CD4-positive, alpha-beta T cell (primary cell): ENCODE measurements at places on chromosomes 4 and X. TPM values are rescaled to one million over a fixed set of nuclear protein-coding genes. Genes with fewer than 3 reads are reported as not detected.

AMER1 gene
- total RNA-seq, result 2.9 TPM

RNF128 gene
- total RNA-seq, result not detected

DNA sequence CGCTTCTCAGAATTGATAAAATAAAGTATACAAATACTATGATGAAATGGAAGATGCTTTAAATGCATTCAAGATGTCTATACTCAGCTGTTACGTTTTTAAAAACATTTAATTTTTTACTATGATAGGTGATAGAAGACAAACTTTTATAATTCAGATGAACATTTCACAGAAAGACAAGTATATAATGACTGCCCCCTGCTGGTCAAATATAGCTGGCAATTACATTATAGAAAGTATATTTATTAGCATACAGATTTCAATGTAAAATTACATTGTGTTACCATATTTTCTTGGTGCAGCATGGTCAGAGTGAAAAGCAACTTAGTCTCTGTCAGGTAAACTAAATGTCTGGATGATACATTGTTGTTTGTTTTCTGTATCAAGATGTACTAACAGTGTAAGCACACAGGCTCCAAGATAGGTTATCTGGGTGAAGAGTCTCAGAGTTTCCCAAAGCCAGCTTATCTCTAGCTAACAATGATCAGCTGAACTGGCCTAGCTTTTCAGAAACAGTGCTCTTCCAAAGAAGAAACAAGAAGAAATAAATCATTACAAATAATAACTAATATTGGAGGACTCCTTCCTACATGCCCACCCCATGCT, 54.1 kb downstream of the SRPX start:
- DNase-seq, result no peak

DNA sequence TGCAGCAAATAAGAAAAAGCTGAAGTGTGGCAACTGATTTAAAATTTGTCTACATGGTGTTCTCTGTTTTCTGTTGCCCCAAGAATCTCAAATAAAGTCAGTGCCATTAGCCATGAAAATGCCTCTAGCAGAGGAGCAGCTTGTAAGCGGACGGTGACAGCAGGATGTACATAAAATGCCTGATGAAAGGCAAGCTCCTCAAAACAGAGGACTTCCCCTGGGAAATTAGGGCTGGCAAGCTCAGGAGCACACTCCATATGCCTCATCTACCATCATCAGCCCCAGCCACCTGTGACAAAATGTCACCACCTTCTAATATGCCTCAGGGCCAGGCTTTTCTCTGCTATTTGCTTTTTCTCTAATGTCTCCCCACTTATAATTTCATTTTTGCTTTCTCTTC, 54.5 kb downstream of the ASB9 start:
- DNase-seq, result no peak

GRCh38 chr4:173343832-173344397, 9.8 kb upstream of the HMGB2 start:
- no peak for DNase-seq

DNA sequence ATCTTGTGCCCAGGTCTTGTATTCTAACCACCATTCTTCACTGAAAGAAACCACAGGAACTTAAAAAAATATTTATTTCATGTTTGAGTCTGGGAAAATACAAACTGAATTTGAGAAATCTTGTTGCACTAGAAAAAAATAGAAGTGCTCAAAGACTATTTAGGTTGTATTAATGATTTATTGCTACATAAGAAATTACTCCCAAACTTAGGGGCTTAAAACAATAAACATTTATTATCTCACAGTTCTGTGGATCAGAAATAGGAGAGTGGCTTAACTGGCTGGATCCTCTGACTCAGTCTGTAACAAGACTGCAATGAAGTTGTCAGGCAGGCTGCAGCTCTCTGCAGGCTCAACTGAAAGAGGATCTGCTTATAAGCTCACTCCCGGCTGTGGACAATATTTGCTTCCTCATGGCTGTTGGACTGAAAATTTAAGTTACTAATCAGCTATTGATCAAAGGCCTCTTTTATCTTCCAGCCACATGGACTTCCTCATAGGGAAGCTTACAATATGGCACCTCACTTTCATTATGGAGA, 295.4 kb upstream of the FAM241A start:
- DNase-seq, result no peak

GRCh38 chr4:2261110-2261852, 628 bp downstream of the MXD4 start:
- DNase-seq, result peak; percentile 83

GRCh38 chr4:187064033-187064432, 340.4 kb upstream of the FAT1 start:
- no peak for DNase-seq

- no peak for DNase-seq
Observed at GRCh38 chrX:94961730-94962129, 1287.7 kb downstream of the FAM133A start.

GRCh38 chrX:153723351-153724251, 586 bp downstream of the BCAP31 start:
- peak; percentile 46 for DNase-seq

- DNase-seq, result no peak
Observed at GRCh38 chr4:113921089-113921794, 58.2 kb downstream of the ARSJ start.
